Hippocampal formation (tissue), 2 donors: ENCODE measurements at places on chromosomes 3 and 15.

DNA sequence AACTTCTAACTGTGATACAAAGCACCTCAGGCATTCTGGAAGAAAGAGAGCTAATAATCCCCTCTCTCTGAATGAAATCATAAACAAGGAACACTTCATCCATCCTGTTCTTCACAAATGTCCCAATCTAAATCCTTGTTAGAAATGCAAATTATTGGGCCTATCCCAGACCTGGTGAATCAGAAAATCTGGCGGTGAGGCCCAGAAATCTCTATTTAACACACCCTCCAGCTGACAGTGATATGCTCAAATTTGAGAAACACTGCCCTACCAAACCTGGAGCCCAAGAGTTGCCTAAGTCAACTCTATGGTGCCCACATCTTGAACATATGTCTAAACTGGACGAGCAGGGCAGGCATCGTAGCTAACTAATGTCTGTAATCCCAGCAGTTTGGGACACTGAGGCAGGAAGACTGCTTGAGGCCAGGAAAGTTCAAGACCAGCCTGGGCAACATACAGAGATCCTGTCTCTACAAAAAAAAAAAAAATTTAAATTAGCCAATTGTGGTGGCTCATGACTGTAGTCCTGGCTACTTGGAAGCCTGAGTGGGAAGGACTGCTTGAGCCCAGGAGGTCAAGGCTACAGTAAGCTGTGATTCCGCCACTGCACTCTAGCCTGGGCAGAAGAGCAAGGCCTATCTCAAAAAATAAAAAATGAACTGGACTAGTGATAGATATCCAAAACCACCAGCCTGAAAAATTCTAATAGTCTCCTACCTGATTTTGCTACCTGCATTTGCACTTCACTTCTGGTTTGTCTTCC, 23.1 kb downstream of the SCAP start:
- no peak for DNase-seq

- no peak for DNase-seq
Observed at GRCh38 chr3:52719618-52720017, 13.7 kb downstream of the SPCS1 start.

DNA sequence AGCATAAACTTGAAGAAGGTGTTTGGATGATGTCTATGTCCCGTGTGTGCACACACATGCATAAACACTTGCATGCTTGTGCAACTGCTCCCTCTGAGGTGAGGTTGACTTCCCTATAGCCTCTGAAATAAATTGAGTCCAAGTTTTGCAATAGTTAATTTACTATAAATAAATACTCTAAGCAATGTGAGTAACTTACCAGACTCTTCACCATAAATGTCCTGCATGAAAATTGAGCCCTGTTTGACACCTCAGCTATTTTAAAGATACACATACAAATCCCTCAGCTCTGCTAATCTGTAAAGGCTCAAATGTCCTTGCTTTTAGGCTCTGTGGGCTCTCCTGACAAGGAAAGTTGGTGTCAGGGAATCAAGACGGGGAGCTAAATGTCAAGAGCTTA, 37.1 kb downstream of the GJD2 start:
- DNase-seq: no peak

- DNase-seq: no peak
Observed at GRCh38 chr3:12265508-12265907, 23.4 kb upstream of the PPARG start.

GRCh38 chr3:195259154-195259474, 11.8 kb downstream of the XXYLT1 start:
- DNase-seq: no peak

GRCh38 chr3:194134231-194134756, 1.7 kb upstream of the HES1 start:
- DNase-seq: no peak

DNA sequence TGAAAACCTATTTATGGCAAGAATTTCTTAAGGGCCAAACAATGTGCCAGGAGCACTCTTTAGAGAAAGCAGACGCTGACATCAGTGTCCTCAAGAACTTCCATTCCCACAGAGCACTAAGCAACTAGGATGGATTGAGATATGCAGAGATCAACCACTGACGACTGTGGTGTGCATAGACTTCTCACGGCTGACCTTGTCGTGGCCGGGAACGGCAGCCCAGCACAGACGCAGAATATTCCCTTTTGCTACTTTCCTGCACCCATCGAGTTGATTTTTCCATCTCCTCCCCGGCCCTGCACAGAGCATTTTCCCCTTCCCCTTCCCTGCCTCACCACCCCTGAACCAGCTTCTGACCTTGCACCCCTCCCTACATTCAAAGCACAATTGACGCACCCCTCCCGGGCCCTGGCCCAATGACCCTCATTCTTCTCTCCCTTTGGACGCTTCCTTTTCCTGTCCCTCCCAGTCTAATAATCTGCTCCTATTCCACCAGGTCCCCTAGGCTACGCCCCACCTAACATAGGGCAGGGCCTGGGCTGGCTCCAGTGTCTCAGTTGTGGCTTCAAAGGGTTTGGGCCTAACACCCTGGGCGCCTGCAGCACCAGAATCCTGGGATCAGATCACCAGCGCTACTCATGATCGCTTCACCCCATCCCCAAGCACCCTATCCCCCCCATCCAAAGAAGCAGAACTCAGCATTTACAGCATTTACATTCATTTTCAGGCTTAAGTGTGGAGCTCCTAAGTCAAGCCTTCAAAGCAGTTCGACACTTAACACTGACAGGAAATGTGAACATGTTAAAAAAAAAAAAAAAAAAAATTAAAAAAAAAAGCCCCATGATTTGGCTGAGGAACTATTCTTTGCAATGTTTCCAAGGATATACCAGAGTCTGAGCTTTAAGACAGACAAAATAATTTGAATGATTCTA, 151.2 kb downstream of the FOXP1 start:
- DNase-seq: no peak

- no peak for DNase-seq
Observed at GRCh38 chr3:158747417-158747816, 15.2 kb upstream of the RARRES1 start.
